ENCODE measurements at places on chromosomes 6 and 20.

GRCh38 chr6:72553531-72554511 is 68.0 kb upstream of the KCNQ5 start:
- peak; percentile 70 for DNase-seq

GRCh38 chr6:28743271-28743789 is 180.5 kb downstream of the TRIM27 start:
- DNase-seq: no peak

- no peak for DNase-seq
These were observed 39.2 kb upstream of the LTV1 start for GRCh38 chr6:143803769-143804568.

- DNase-seq: no peak
These were observed 906 bp upstream of the COL12A1 start for GRCh38 chr6:75206576-75207342.

DNA sequence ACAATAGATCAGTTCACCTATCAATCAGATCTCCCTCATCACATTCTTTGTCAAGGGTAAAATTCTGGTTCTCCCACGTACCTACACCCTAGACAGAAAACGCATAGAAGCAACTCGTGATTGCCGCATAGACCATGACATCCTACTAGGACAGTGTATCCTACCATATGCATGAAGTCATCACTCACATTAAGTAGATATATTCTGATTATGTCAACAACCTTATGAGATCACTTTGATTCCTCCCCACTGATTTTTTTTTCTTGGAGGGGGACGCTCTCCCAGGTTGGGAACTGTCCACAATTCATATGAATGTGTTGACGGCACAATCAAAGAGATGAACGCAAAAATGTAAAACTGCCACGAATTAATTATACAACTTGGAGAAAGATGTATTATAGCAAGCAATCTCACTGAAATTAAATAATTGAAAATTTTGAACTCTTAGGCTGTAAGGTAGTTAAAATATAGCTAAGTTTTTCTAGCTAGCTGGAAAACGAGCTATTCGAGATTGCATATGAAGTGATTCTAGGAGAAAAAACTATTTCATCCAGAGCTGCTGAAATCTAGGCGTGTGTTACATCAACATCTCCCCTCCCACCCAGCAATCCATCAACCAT is 82.5 kb upstream of the CCDC28A start:
- DNase-seq: no peak

GRCh38 chr20:11395581-11395980 is 522.1 kb upstream of the BTBD3 start:
- DNase-seq: no peak

- no peak for DNase-seq
These were observed 42.8 kb upstream of the DYNLRB1 start for GRCh38 chr20:34473262-34473883.

DNA sequence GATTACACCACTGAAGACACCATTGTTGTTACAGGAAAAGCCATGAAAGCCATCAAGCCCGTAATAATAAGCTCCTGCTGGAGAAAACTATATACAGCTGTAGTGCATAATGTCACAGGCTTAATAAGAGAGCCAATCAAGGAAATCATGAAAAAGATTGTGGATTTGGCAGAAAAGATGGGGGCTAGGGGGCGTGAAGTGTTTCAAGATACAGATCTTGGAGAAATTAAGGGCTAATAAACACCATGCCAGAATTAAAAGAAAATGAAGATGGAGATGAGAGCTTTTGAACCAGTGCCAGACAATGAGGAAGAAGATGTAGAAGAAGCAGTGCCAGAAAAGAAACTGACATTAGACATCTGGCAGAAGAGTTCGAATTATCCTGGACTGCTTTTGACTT is 43.2 kb upstream of the DTNBP1 start:
- DNase-seq: no peak

GRCh38 chr6:161100072-161100471 is 108.5 kb downstream of the MAP3K4 start:
- no peak for DNase-seq

DNA sequence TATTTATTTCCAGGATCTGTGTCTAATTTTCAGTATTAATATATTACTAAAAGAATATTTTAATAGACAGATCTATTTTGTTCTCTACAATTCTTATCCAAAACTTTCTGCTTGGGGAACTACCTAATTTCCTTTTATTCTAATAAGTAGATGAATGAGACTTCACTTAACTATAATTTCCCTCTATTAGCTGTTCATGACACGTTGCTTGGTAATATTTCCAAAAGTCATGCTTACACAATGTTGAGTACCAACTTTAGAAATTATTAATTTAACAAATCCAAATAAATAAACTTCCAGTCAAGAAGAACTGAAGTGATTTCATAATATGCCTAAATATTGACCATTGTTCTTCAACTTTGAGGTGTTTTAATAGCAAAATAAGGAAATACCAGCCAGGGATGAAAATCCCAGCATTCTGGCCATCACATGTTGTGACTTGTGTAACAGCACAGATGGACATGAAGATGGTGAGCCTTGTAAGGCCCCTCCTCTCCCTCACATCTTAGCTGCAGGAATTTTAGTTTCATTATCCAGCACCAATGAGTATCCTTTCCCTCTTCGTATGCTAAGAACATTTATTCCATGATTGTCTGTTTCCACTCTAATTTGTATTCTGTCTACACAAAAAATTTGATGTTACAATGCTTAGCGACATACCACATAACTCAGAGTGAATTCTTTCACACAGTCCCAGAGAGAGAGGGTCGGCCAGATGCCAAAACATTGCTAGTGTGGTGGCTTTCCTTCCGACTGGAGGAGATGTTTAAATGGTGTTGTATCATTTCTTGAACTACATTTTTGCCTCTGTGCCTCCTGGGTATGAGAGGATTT is 137.5 kb downstream of the FOXA2 start:
- no peak for DNase-seq

DNA sequence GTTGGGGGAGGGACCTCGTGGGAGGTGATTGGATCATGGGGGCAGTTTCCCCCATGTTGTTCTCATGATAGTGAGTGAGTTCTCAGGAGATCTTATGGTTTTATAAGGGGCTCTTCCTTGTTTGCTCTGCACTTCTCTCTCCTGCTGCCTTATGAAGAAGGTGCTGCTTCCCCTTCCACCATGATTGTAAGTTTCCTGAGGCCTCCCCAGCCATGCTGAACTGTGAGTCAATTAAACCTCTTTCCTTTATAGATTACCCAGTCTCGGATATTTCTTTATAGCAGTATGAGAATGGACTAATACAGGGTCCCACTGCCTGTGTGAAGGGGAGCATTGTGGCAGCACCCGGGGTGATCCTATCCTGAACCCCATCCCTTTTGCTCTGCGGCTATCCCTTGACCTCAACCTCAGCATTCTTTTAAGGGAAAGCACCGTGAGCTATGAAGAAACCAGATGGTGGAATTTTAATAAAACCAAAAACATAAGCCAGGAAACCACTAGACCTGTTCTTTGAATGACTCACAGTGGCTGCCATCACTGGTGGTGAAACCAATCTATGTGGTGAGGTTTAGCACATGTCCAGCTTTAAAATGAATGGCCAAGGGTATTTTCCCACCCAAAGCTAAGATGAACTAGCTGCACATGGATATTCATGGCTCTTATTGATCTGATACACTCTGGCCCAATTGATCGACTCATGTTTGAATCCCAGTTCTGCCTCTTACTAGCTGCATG is 62.2 kb downstream of the ZDHHC14 start:
- DNase-seq: no peak

DNA sequence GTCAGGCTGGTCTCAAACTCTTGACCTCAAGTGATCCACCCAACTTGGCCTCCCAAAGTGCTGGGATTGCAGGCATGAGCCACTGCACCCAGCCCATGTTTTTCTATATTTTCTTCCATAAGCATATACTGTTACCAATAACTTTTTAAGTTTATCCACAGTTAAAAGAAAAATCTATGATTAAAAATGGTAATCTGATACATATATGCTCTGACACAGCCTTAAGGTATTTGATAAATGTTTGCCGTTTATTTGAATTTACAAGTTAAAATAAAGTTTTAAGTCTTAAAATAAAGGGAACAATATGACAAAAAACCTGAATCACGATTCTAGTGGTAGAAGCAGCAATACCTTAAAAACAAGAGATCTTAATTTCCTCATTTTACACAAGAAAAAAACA is 5.2 kb downstream of the STK38 start:
- DNase-seq: no peak

DNA sequence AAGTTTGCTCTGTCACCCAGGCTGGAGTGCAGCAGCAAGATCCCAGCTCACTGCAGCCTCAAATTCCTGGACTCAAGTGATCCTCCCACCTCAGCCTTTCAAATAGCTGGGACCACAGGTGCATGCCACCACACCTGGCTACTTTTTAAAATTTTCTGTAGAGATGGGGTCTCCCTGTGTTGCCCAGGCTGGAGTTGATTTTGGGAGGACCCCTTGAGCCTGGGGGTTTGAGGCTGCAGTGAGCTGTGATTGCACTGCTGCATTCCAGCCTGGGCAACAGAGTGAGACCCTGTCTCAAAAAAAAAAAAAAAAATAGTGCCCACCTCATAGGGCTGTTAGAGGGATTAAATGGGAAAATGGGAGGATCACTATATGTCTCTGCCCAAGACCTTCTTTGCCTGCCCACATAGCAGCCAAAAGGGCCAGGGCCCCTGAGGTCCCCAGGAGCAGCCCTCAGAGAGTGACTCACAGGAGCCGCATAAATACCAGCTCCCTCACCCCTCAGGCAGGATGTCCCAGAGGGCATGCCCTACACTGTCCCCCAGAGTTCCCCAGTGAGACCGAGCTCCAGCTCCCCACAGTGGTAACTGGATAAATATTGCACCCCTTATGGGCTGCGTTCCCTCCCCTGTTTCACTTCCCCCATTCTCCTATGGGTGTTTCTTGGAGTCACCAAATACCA is 11.7 kb upstream of the MDGA1 start:
- no peak for DNase-seq

GRCh38 chr6:26457264-26457805 is 420 bp upstream of the BTN2A1 start:
- DNase-seq: peak; percentile 85

DNA sequence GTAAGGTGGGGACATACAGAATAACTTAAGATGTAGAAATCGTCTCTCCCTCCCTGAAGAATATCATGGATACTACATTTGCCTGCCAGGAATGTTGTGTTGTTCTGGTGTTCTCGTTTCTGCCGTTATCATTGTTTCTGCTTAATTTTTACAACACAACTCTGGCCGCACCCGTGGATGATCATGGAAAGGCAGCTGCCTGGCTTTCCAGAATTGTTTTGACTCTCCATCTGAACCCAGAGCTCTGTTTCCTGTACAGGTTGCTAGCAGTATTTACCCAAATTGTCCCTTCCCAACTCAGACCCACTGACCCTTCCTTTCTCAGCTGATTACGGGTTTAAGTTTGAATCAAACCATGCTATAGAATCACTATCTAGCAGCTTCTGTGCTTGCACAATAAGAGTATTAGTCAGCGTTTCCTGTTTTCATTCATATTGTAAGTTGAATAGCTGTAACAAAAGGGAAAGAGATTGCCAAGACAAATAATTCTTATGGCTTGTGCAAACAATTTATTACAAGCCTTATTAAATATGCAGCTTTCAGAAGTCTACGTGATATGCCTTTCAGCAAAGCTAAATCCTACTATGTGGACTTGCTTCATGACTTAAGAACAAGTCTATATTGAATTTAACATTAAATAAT is 139.0 kb downstream of the MTHFD1L start:
- DNase-seq: peak; percentile 61

DNA sequence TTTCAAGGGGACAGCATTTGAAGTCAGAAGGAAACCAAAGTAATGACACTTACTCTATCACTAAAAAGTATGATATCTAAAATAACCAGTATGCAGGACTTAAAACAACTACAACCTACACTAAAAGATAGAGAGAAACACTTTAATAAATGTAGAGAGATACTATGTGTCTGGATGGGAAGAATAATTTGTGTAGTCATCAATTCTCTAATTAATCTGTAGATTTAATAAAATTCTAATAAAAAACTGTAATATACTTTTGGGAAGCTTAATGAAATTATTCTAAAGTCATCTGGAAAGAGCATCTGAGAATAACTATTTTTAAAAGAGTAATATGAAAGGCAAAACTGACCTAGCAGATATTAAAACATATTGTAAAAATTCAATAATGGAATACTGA is 52.1 kb downstream of the PRKN start:
- no peak for DNase-seq

GRCh38 chr6:3518356-3519190 is 61.7 kb upstream of the SLC22A23 start:
- DNase-seq: peak; percentile 39

- DNase-seq: no peak
These were observed 985.4 kb downstream of the TBC1D32 start for GRCh38 chr6:120348926-120349325.

DNA sequence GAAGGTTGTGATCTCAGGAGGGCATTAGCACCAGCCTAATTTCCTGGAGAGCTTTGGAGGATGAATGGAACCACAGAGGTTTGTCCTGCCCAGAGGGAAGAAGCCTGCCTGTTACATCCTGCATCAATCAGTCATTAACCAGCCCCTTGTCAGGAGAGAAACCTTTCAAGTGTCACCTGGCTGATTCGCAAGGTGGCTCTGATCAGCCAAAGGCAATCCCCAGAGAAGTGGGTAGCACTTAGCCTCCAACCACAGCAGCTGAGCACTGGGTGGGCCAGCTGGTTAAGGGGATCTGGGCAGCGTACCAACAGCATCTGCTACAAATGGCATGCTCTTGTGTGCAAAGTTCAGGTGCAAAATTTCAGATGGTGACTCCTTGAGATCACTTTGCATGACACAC is 26.9 kb downstream of the ANKEF1 start:
- DNase-seq: peak; percentile 71

DNA sequence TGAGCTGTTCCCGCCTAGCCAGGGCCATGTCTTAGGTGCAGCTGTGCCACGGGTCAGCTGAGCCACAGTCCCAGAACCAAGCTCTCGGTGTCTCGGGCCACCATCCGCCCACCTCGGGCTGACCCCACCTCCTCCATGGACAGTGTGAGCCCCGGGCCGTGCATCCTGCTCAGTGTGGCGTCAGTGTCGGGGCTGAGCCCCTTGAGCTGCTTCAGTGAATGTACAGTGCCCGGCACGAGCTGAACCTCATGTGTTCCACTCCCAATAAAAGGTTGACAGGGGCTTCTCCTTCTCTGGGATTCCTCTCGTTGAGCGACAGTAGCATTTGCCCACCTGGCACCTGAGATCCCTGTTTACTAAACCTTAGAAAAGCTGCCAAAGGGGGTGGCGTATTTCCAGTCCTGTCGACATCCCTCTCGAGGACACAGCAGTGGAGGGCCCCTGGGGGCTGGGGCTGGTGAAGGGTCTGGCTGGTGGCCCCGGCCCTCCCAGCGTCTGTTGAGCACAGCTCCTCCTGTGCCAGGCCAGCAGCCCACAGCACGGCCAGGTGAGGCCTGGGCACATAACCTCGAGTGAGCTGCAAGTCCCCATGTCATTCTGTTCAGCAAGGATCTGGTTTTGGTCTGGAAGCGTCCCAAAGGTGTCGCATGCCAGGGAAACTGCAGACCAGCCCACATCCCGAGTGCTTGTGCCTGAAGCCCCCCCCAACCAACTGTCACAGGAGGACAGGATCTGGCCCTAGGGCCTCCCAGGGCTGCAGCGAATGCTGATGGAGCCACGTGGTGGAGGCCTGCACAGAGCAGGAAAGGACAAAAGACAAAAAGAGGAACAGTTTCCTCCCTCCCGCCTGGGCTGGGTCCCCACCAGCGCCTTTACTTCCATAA is 21.2 kb upstream of the PYGB start:
- no peak for DNase-seq

GRCh38 chr6:13472976-13473767 is 14.2 kb downstream of the GFOD1 start:
- no peak for DNase-seq
